ENCODE measurements at places on chromosomes 16 and 17.

- no peak for DNase-seq
Measured at GRCh38 chr16:57409870-57410587, 5.5 kb downstream of the CCL17 start.

DNA sequence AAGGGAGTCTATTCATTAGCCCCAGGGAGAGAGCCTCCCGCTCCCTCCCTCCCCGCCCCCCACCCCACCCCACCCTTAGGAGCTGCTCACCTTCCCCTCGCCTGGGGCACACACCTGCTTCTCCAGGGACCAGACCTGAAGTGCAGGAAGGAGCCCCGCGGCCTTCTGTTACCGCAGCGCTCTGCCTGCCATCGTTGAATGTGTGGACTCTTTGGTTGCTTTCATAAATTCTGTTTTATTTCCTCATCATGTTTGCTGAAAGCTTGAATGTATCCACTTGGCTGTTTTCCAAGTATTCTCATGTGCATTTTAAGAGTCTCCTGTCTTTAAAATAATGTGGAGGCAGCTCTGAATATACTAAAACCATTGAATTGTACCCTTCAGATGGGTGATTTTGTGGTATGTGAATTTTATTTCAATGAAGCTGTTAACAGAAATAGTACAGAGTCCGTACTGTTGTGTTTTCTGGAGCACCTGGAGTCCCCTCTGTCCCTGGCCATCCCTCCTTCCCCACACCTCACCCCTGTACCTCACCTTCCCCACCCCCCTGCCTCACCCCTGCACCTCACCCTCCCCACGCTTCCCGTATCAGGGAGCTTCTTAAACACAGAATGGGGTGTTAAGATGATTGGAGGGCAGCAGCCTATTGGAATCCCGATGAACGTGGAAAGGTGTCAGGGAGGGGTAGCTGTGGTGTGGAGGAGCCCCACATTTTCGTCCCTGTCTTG lies 25.5 kb downstream of the RAB11FIP3 start:
- DNase-seq, result no peak

GRCh38 chr17:13337864-13338371 lies 263.8 kb downstream of the HS3ST3A1 start:
- DNase-seq, result peak; percentile 53

- peak; percentile 54 for DNase-seq
Measured at GRCh38 chr17:49779739-49780231, 8.7 kb upstream of the KAT7 start.

DNA sequence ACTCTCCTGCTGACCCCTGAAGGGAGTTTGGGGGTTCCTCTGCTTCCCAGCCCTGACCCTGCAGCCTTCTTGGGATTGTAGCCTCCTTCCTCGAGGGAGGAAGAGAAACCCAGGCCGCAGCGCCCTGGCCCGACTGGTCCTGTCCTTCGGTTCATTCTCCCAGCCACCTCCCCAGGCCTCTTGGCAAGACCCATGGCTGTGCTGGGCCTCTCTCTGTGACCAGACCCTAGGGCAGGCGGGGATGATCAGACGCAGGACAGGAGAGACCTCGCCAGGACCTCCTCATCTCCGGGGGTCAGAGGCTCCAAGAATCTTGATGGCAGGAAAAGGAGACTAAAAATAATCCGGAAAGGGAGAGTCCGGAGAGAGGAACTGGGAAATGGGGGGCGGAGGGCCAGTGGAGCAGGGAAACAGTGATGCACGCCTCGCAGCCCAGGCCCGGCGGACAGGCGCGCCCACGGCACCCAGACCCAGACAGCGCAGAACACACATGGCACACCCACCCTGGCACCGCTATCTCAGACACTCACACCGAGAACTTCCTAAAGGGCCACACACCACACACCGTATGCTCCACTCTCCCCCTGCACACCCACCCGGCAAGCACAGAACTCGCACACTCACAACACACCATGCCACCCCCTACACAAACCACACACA lies 1.2 kb downstream of the ARHGEF15 start:
- no peak for DNase-seq

DNA sequence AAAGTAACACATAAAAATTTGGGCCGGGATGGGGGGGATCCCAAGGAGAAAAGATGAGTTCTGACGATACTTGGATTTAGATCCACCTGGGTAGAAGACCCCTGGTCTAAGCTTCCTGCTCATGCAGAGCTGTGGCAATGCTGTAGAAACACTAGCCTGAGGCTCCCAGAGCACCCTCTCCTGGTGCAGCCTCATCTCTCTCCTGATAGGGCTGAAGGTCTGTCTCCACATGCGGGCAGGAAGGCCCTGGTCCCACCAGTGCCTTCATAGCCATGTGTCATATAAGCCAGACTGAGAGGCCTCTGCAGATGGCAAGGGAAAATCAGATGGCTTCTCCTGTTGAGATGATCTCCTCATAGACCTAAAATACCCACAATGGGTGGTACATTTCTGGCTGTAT lies 518.0 kb upstream of the ZFHX3 start:
- DNase-seq, result no peak

GRCh38 chr16:47904691-47905090 lies 251.1 kb downstream of the ABCC12 start:
- no peak for DNase-seq

DNA sequence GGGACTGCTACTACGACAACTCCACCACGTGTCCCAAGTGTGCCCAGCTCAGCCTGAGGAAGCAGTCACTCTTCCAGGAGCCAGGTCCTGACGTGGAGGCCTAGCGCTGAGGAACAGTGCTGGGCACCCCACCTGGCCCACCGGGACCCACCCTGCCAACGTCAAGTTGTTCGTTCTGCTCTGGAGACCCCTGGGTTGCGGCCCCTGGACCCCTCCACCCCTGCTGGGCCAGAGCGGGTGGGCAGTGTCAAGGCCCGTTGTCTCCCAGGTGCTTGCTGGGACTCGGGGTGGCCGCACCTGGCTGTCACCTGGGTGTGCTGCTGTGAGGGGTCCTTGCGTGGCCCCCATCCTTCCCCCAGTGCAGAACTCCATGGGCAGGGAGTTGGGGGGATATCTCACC lies 34.4 kb downstream of the CDRT15L2 start:
- DNase-seq, result no peak

DNA sequence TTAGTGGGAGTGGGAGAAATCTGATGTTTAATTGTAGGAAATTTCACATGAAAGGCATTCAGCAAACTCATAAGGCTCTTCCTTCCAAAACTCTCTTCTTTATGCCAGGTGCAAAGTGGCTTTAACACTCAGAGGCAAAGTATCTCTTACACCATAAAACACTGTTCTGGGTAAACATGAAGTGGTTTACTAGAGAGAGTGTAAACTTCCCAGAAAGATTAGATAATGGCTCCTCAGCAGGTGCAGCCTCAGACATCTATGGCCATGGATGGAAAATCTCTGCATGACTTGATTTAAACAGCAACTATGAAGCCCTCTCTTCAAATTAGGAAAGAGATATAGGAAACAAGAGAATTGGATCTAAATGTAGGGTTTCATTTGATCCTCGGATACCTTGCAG lies 583.1 kb upstream of the SALL1 start:
- no peak for DNase-seq

- no peak for DNase-seq
Measured at GRCh38 chr17:49201481-49201927, 8.9 kb downstream of the GNGT2 start.

DNA sequence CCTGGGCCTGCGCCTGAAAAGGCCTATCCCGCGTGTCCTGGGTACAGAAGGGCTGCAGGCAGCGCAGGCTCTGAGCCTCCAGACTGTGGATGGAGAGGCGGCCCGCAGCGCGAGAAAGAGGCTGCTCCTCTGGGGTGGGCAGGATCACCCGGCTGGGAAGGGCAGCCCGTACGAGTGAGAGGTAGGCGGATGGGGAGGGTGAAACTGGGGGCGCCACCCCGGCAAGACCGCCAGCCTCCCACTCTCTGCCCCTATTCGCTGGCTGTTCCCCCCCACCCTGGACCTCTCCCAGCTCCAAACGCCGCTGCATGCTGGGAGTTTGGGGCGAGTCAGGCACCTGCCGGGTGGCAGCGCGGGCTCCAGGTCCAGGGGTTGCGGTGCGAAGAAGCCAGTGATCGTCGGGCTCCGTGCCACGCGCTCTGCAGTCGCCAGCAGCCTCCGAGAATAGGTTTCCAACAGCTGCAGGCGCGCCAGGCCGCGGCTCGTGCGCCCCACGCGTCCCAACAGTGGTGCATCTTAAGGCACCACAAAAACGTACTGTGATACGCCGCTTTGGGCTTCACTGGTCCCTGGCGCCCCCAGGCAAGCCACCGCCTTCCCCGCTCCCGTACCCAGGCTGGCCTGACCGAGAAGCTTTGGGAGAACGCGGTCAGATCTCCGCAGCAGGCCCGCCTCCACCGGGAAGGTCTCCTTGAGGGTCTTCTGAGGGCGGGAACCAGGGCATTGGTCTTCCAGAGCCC lies 1.1 kb downstream of the NOXO1 start:
- DNase-seq, result no peak

- no peak for DNase-seq
Measured at GRCh38 chr17:61345061-61345460, 54.6 kb upstream of the TBX2 start.

GRCh38 chr16:84461413-84462295 lies 42.8 kb downstream of the MEAK7 start:
- DNase-seq, result no peak

DNA sequence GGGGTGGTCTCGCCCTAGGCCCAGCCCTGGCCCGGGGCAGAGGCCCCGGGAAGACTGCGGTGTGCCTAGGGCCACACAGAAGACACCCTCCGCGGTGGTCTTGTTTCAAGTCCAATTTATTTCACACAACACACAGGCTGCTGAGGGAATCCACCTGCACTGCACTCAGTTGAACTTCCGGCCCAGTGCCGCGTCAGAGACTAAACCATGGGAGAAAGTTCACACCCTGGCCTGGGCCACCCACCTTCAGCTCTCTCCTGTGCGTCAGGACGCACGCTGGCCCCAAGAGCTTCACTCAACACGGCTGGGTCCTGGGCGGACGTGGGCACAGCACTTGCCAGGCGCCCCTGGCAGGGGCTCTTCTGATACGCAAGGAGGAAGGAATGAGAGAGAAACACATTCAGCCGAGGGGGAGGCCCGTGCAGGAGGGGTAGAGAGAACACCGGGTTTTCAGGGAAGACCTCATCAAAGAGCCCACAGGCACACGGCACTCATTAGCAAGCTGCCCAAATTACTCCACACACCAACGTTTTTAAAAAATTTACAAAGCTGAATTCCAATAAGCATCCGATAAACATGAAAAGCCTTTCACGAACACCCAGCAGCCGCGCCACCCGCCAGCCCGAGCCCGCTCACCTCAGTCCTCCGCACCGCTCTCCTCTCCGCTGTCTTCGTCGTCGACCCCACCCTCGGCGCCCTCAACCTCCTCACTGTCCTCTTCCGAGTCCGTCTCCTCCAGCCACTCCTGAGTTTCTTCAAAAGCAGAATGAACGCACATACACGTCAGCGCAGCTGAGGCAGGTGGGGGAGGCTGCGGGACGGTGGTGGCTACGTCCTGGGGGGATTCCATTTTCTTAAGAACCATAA lies 57.8 kb downstream of the KLHDC4 start:
- no peak for DNase-seq

DNA sequence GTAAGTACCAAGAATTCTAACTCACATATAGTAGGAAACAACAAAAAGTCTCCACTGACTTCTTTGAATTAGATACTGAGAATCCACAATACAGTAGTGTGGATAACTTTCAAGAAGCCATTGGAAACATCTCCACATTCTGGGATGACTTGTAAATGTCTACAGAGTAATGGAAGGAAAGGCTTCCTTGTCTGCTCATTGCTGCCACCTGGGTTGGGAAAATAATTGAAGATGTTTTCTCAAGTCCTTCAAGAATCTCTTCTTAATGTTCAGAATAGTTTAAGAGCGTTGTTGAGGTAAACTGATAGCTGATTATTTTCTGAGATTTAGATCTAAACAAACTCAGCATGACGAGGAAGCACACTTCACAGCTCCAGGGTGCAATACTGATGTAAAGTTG lies 14.0 kb downstream of the CPSF4L start:
- no peak for DNase-seq

GRCh38 chr17:58150394-58150793 lies 2.2 kb downstream of the OR4D1 start:
- no peak for DNase-seq

GRCh38 chr16:74046524-74046923 lies 250.1 kb upstream of the PSMD7 start:
- DNase-seq, result no peak

- DNase-seq, result no peak
Measured at GRCh38 chr16:46583036-46583435, 38.1 kb downstream of the SHCBP1 start.

GRCh38 chr16:79169239-79169638 lies 431.3 kb downstream of the MAF start:
- DNase-seq, result peak; percentile 41

GRCh38 chr16:50548125-50548908 lies at the start of gene NKD1:
Gene NKD1 (plus strand): TSS chr16:50548396. CDS start chr16:50548554, 158 bp downstream.
- DNase-seq, result peak; percentile 83

DNA sequence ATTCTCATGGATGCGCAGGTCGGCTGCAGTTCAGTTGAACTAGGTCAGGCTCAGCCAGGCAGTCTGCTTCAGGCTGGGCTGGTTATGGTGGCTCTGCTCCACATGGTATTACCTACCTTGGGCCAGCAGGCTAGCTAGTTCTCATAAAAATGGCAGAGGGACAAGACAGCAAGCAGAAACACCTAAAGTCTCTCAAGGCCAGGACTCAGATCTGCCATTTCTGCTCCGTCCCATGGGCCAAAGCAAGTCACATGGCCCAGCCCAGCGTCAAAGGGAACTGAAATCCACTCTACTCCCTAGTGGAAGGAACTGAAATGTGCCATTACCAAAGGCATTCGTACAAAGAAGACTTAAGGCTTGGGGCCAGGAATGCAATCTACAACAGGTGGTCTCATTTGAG lies 160.0 kb downstream of the TMEM132E start:
- no peak for DNase-seq

GRCh38 chr16:22318690-22319358 lies 21.6 kb downstream of the POLR3E start:
- no peak for DNase-seq

GRCh38 chr16:29011112-29011511 lies 26.3 kb downstream of the LAT start:
- DNase-seq, result no peak

Data from Ammon's horn (tissue), 1 donor.